ENCODE measurements at places on chromosomes 1 and 21.

DNA sequence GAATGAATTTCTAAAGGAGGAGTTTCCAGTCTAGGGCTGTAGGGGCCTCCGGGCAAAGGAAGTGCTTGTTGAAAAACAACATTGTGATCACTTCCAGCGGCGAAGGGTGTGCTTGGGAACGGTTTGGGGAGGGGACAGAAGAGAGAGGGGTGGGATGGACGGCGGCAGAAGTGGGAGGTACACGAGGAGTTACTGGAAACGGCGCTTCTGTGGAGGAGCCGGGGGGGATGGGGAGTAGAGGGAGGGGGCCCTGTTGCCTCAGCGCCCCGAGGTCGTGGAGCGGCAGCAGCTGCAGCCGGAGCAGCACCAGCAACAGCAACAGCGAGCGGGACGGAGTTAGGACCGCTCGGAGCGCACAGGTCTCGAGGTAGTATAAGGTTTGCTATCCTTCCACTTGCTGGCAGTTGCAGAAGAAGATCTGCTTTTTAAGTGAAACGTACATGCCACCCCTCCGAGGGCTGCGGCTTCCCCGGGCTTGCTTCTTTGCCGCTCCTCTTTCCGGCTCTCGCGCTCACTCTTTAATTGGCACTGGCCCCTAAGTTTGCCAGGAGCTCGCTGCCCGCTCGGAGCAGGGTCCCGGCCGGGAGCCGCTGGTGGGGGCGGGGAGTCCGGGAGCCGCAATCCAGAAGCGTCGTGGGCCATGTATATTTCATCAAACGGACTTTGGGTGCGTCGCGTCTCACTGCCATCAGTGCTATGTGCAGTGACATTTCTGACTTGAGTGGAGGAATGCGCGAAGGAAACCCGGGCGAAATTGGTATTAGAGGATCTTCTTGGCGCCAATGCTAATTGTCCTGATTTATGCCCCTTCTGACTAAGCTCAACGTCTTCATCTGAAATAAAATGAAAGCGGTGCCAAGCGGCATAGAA is 771 bp upstream of the NTNG1 start:
- DNase-seq, result no peak

DNA sequence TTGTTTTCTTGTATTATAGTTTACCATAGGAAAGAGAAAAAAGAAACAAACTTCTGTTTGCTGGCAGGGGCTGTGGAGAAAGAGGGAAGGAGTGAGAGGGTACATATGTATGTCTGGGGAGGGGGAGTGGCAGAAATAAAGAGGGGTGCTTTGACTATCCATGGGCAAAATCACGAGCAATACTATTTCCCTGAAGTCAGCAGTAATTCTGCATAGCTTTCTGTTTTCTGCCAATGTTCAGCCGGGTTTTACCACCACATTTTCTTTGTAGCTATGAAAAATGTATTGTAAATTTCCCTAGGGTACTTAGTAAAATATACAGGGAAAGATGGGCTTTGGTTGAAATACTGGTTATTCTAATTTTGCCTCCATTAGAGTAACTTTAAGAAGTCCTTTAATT is 45.2 kb upstream of the PGD start:
- DNase-seq, result no peak

DNA sequence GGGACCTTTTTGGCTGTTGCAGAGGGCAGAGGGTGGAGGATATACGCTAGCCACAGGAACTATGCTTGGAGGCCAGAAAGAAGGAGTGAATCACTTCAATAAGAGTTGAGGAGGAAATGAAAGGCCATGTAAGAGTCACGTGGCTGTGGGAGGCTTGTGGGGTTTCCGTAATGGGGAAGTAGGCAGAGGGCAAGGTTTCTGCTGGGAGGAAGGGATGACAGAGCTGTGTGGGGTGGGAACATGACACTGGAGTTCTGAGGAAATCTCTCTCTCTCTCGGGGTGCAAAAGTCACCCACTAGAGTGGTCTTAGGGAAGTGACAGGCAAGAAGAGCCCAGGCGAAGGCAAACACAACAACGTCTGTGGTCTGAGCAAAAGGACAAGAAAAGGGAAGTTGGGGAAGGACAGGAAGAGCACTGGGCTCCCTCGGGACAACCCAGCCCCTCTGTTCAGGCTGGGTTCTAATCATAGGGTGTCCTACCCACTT is 3.9 kb upstream of the CD1C start:
- DNase-seq, result no peak

DNA sequence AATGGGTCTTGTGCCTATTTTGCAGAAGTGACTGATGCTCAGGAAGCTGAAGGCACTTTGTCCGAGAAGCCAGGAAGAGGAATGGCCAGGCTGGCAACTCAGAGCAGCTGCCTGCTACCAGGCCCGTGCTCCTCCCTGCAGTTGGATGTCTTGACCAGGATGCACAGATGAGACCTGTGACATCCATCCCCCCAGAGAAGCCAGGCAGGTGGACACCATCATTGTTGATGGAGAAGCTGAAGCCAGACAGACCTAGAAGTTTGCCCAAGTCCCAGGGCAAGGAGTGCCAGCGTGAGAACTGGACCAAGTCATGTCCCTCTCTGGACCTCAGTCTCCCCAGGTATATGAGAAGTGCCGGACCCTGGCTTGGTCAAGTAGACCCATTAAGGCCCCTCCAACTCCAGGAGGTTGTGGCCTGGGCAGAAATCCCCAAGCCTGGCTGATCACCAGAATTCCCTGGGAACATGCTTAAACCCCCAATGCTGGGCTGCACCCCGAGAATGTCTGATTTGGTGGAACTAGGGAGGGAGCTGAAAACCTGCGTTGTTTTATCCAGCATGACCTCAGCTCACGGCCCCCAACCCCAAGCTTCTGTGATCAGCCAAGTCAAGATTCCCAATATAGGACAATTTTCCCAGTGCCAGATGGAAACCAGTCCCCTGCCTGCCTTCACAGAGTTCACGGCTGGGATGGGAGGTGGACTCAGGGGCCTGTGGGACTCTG is 82.4 kb downstream of the CAMK2N1 start:
- DNase-seq, result no peak

GRCh38 chr1:116891396-116892079 is 18.2 kb upstream of the PTGFRN start:
- no peak for DNase-seq

DNA sequence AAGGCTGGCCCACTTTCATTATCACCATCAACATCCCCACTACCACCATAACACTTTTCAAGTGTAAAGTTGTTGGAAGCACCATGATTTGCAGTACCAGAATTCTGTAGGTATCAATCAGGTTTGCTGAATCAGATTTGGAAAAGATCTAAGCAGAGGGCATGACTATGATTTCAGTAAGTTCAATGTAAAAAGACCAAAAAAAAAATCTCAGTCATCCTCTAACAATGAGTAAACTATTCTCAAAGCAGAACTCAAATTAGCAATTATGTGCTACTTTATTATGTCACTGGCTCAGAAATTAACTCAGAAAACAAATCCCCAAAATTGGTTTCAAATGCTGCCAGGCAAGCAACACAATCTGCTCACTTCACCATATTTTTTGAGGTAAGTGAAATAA is 187.8 kb upstream of the HP1BP3 start:
- no peak for DNase-seq

DNA sequence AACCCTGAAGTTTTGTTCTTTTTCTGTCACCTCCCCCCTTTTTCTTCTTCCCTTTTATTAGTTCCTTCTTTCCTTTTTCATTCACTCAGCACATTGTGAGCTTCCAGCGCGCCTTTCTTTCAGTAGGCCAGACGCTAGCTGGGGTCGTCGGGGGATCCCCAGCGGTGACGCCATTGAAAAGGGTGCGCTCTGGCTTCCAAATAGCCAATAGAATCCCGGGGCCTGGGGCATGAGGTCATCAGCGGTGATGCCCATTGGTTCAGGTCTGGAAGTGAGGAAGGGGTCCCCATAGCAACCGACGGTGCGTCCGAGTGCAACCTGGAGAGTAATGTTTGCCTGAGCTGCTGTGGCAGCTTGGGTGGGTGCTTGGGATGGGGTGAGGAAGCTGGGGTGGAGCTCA is 6.9 kb upstream of the EFNA3 start:
- DNase-seq, result no peak

- no peak for DNase-seq
Measured at GRCh38 chr1:4256351-4256750, 356.3 kb upstream of the C1orf174 start.

DNA sequence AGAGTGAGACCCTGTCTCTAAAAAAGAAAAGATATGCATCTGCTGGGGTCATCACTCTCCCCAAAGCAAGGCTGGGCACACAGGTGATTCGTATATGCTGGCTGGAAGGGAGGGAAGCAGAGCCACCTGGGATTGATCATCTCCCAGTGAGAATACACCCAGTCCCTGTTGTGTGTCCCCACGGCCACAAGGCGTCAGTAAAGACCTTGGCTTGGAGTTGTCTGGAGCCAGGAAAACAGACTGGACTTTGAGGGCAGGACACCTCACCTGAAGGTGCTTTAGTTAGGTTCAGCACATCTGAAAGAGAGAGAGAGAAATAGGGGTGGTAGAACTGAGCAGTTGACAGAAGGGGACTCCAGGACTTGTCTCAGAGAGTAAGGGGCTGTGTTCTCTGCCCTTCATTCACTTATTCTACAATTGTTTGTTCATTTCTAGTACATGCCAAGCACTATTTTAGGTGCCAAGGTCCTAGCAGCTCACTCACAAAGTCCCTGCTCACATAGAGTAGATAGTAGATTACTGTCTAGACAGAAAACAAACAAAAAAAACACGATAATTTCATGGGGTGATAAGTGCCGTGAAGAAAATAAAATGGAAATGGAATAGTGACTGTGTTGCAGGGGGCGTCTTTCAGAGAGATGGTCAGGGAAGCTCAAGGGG is 13.5 kb downstream of the CITED4 start:
- no peak for DNase-seq

- DNase-seq, result peak; percentile 16
Measured at GRCh38 chr1:39672551-39672947, 642 bp upstream of the NT5C1A start.

DNA sequence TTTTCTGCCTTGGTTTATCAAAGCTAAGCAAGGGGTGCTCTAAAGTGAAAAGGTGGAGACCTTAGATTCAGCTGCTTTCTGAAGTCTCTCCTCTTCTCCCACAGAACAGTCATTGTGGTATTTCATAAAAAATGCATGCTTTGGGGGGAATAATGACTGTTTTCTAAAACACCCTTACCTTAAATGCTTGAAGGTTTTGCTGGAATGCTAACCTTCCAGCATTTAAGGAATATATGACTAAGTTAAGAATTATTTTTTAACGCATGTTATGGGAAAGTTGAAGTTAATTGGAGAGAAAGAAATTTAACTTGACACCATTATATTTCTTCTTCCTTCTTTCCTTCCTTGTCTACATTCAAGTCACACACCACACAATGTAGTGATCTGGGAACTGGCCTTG is 162.5 kb downstream of the ROR1 start:
- no peak for DNase-seq

GRCh38 chr1:57424231-57425027 is 569 bp upstream of the DAB1 start:
- no peak for DNase-seq

DNA sequence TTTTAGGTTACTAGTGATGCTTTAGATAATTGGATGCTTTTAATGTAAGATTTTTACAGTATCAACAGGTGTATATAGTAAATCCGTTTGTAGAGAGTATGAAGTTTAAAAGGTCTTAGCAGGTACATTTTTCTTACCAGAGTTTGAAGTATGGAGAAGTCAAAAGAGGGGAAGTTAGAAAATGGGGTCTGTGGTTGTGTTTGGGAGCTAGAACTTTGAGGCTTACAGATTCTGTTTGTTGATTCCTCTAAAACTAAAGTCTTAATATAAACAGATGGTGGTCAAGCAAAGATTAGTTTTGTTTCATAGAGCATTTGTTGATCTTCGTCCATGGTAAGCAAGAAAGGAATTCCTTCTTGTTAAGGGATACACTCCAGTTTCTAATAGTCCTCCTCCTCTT is 35.8 kb downstream of the CDC42 start:
- DNase-seq, result no peak

- no peak for DNase-seq
Measured at GRCh38 chr1:115837740-115838421, 3.0 kb downstream of the NHLH2 start.

- no peak for DNase-seq
Measured at GRCh38 chr1:10059342-10059718, 26.6 kb downstream of the UBE4B start.

- no peak for DNase-seq
Measured at GRCh38 chr1:87556326-87556725, 227.6 kb downstream of the LMO4 start.

DNA sequence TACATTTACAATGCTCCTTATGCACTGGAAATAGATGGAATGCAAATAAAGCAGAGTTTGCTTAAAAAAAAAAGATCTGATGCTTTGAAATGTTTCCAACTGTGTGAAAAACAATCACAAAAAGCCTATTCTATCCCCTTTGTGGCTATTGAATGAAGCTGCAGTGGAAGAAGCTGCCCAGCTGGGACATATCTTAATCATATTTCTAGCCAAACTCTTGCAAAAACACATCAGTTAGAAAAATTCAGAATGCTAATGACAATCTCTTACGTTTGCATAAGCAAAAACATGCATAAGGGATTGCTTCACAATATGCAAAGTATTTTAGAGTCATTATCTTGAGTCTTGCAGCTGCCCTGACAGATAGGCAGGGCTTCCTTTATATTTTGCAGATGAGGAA is 526.4 kb upstream of the USP24 start:
- DNase-seq, result no peak

GRCh38 chr1:116899529-116899928 is 10.2 kb upstream of the PTGFRN start:
- DNase-seq, result no peak

DNA sequence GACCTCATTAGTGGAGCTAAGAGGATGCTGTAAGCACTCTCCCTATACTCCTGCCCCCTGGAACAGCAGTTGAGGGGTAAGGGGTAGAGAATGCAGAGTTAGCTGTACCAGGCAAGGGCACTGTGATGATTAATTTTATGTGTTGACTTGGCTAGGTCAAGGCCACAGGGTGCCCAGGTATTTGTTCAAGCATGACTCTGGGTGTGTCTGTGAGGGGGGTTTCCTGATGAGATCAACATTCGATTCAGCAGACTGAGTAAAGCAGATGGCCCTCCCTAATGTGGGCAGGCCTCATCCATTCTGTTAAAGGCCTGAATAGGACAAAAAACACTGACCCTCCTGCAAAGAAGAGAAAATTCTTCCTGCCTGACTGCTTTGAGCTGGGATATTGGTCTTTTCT is 110.8 kb downstream of the KCND3 start:
- no peak for DNase-seq
